BJ (cell line): ENCODE measurements at places on chromosomes 11 and 22. TPM values are rescaled to one million over a fixed set of nuclear protein-coding genes. Genes with fewer than 3 reads are reported as not detected.

DNA sequence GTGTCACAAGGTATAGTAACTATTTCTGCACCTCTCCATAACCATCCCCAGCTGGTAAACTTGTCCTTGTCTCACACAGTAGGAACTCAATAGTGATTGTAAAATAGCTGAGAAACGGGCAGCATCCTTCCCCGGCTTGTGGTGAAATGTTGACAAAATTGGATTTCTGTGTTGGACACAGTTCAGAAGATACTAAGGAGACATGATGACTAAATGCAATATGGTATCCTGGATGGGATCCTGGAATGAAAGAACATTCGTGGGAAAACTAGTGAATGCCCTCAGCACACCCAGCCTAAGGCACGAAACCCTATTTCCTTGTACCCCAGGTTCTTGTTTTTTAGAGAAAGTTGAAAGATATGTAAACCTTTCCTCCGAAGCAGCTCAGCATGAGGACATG, 18.8 kb upstream of the OPCML start:
- DNase-seq: no peak

DNA sequence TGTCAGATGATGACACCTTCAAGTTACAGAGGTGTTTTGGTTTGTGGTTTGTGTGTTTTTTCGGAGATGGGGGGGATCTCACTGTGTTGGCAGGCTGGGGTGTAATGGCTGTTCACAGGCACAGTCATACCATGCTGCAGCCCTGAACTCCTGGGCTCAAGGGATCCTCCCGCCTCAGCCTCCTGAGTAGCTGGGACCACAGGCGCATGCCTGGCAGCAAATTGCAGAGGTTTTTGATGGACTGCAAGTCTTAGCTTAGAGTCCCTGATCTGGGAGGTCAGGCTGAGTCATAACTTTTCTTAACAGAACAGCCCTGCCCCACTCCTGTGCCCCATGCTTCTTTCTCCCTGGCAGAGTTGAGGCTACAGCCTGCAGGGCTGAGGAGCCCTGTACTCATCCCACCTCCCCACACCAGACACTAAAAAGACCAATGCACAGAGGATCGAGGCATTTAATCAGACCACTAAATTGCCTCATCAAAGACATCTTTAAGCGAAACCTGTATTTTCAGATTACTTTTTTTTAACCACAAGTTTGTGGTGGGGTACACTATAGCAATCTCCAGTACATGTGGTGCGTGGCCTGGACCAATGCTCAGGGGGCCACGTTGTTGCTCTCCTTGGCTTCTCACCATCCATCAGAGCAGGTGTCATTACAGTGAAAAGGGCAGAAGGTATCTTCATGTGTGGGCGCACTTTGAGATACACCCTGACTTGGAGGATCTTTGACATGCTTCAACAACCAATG, 17.1 kb upstream of the ADORA2A start:
- no peak for DNase-seq

- DNase-seq: no peak
Observed at GRCh38 chr22:41021061-41021612, 70.0 kb downstream of the RBX1 start.

DNA sequence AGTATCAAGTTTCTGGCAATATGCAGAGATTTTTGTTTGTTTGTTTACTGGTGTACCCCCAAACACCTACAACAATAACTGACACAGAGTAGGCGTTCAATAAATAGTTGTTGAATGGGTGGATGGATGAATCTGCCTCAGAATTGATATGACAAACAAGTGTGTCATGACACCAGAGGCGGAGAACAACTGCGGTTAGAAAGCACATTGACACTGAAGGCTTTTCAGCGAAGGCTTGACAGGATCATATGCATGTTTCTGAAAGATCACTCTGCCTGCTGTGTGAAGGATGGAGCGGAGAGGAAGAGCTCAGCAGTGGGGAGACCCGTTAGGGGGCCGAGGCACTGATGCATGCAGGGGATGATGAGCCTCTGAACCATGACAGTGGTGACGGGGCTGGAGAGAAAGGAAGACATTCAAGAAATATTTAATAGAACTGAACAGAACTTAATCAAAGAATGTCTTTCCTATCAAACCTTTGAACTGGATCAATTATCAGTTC, 108.5 kb upstream of the USP47 start:
- DNase-seq: no peak

- DNase-seq: no peak
Observed at GRCh38 chr22:41561788-41562187, 978 bp downstream of the CSDC2 start.

The CREB3L1 gene
- polyA plus RNA-seq: 21.5 and 39.4 TPM in 2 replicates

The TRIM6 gene
- 3.8 and 4.5 TPM in 2 replicates for polyA plus RNA-seq
